Upper lobe of left lung (tissue), 6 donors: ENCODE measurements at places on chromosomes 1 and 21. TPM values are rescaled to one million over a fixed set of nuclear protein-coding genes. Genes with fewer than 3 reads are reported as not detected.

TMPRSS3 gene
- total RNA-seq, result 4.7 TPM

C1orf226 gene
- 10.1 TPM for total RNA-seq

INSRR gene
- total RNA-seq, result not detected

DNA sequence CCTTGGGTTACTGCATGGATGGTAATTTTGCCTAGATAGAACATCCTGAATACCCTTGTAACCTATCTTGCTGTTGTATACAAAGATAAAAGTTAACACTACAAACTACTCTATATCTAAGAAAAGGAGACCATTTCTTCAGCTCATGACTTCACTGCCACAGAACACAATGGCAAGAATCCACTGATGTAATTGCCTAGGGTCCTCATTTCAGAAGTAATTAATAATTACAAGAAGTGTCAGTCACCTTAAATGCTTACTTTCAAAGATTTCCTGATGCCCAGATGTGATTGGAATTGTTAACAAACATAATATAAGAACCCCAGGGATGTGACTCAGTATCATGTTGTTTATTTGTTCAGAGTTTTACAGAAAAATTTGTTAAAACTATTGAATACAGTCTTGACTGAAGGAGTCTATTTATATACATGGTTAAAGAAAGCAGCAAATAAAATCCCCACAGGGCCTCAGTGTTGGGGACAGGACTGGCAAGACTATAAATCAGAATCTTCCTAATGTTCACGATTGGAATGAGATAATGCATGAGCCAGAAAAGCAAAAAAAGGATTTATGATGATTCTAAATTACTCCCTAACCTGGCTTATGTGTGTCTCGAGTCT is 83.9 kb downstream of the CRB1 start:
- H3K27me3 ChIP-seq, result no peaks in the 10 kb centered on the region
- no peak for DNase-seq

- no peaks in the 10 kb centered on the region for H3K36me3 ChIP-seq
- no peak for DNase-seq
- no peak overlapping the region for H3K27ac ChIP-seq
- H3K27me3 ChIP-seq, result no peaks in the 10 kb centered on the region
- no peaks in the 10 kb centered on the region for H3K4me1 ChIP-seq
Measured at GRCh38 chr21:43302769-43303168, 124.2 kb downstream of the SIK1 start.

DNA sequence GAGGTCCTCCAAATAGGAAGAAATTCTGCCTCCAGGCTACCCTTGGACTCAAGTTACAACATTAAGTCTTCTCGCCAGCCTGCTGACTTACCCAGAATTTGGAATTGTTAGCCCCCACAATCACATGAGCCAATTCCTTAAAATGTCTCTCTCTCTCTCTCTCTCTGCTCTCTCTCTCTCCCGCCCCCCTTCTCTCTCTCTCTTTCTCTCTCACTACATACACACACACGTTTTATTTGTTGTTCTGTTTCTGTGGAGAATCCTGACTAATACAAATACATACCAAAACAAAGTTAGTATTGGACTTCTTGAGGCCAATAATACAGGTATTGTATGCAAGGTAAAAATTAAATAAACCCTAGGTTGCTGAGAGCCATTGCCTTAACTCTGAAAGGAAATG is 72.1 kb downstream of the TNFSF18 start:
- H3K27me3 ChIP-seq, result no peaks in the 10 kb centered on the region
- H3K27ac ChIP-seq, result no peak overlapping the region
- no peak overlapping the region for H3K4me3 ChIP-seq

- no peak for DNase-seq
- no peak overlapping the region for H3K4me3 ChIP-seq
- H3K4me1 ChIP-seq, result no peaks in the 10 kb centered on the region
- no peaks in the 10 kb centered on the region for H3K27me3 ChIP-seq
- no peaks in the 10 kb centered on the region for H3K36me3 ChIP-seq
Measured at GRCh38 chr1:117719004-117719403, 113.2 kb downstream of the TENT5C start.

DNA sequence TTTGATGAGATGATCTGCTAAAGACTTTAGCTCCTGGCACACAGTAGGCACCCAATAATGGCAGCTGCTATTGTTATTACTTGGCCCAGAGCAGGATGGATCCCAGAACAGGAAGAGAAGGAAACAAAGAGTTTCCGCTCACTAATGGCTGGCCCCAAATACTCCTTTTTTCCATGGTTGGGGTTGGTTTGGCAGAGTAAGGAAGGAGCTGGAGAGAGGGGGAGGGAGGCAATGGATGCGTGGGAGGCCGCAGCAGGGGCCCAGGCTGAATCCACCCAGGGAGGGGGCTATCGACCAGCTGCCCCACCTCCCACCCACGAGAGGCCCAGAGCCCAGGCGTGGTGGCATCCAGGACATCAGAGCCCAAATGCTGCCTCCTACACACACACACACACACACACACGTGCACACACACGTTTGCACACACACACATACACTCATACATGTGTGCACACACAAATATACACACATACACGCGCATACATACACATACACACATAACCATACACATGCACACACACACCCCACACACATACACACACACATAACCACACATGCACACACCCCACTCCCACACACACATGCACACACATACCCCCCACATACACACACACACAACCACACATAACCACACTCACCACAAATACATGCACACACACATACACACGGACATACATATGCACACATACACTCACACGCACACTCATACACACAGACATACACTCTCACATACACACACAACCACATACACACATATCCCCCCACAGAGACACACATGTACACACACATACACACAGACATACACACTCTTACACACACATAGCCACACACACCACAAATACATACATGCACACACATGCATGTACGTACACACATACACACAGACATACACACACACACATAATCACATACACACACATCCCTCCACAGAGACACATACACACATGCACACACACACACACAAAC is 25.2 kb downstream of the C1QB start:
- DNase-seq, result peak; percentile 30
- peaks cover 15% of the 10 kb centered on the region for H3K27me3 ChIP-seq
- no peak overlapping the region for H3K27ac ChIP-seq
- no peaks in the 10 kb centered on the region for H3K36me3 ChIP-seq
- no peaks in the 10 kb centered on the region for H3K4me1 ChIP-seq
- no peak overlapping the region for H3K4me3 ChIP-seq
